ENCODE measurements at places on chromosomes 12 and 14.

GRCh38 chr14:94476023-94476422 lies at the start of gene SERPINA9:
TSS of gene SERPINA9 (minus strand) at chr14:94476197. CDS start at chr14:94469840, 6,357 bp downstream.
- DNase-seq, result no peak

GRCh38 chr14:61519735-61520134 lies 175.6 kb upstream of the HIF1A start:
- DNase-seq, result no peak

GRCh38 chr14:99040052-99040451 lies 231.9 kb downstream of the BCL11B start:
- no peak for DNase-seq

GRCh38 chr12:56102683-56103065 lies 1.7 kb upstream of the PA2G4 start:
- no peak for DNase-seq
